ENCODE measurements at places on chromosomes 13 and 19. TPM values are rescaled to one million over a fixed set of nuclear protein-coding genes. Genes with fewer than 3 reads are reported as not detected.

DNA sequence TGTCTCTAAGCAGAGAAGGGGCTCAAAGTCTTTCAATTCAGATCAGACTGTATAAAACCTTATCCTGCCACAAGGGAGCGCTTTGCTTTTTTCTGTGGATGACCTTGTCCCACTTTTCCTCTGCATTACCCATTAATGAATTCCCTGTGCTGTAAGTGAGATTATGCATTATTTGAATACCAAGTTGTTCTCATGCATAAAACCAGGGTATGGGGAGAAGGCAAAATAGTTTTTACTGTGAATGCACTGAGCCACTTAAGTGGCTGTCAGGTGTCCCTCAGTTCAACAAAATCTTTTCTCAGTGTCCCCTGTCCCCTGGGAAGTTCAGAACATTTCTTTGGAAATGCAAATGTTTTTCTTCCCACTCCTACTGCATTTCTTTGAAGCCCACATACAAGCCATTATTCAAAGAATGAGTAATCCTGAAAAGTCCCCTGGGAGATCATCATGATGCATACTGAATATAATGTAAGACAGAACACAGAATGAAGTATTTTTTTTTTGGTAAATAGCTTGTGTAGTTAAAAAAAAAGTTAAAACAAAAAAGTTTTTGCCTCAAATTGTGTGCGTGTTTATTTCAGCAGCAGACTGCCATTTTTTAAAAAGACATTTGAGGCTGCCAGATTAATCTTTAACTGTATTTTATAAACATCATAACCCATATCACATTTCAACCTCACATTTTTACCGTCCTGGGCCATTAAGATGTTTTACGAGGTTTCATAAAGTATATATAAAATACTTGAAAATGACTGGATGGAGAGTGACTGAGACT lies 506.7 kb upstream of the PCDH9 start:
- DNase-seq, result peak; percentile 28
- peak overlapping the region; percentile 33 for H3K4me3 ChIP-seq
- H3K4me1 ChIP-seq, result peaks cover 71% of the 10 kb centered on the region
- no peaks in the 10 kb centered on the region for H3K27me3 ChIP-seq

DNA sequence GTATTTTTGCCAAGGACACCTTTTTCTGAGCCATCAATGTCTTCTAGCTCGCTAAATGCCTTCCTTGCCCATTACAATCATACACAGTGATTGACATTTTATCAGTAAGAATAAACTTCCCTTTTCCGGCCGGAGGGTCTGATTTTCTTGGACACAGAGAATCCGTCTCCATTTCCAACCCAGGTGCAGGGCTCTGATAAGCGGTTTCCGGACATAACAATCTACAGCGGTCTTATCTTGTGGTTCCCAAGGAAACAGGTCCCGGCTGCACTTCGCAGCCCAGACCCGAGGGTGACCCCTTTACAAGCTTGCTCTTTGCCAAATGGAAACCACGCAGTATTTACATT lies 5.1 kb upstream of the ZNF77 start:
- no peak for DNase-seq
- H3K36me3 ChIP-seq, result no peaks in the 10 kb centered on the region
- H3K4me1 ChIP-seq, result peaks cover 8% of the 10 kb centered on the region

GRCh38 chr13:65990684-65991083 lies 1239.5 kb downstream of the PCDH9 start:
- no peak overlapping the region for H3K4me3 ChIP-seq
- no peaks in the 10 kb centered on the region for H3K36me3 ChIP-seq
- H3K4me1 ChIP-seq, result peaks cover 10% of the 10 kb centered on the region
- no peak for DNase-seq
- no peak overlapping the region for H3K27ac ChIP-seq

DNA sequence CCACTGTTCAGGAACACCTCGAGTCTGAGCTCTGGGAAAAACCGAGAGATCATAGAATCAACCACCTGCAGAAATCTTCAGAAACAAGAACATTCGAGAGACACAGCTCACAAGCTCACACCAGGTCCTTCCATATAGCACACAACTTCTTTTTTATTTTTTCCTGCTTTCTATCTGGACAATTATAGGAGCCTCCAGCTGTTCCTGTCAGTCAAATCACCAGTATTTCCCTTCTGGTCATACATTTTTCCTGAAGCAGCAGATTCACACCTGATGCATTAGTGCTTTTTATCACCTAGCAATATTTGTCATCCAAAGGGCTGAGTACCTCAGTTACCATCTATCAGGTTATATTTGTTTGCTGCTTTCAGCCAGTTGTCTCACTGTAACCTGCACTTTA lies 323.5 kb downstream of the FOXO1 start:
- H3K4me3 ChIP-seq, result no peak overlapping the region
- H3K27ac ChIP-seq, result no peak overlapping the region
- peaks cover 68% of the 10 kb centered on the region for H3K4me1 ChIP-seq

GRCh38 chr13:63308549-63309165 lies 1893.0 kb upstream of the PCDH20 start:
- no peaks in the 10 kb centered on the region for H3K27me3 ChIP-seq
- no peak for DNase-seq
- peaks cover 5% of the 10 kb centered on the region for H3K36me3 ChIP-seq
- H3K27ac ChIP-seq, result no peak overlapping the region
- no peaks in the 10 kb centered on the region for H3K4me1 ChIP-seq

DNA sequence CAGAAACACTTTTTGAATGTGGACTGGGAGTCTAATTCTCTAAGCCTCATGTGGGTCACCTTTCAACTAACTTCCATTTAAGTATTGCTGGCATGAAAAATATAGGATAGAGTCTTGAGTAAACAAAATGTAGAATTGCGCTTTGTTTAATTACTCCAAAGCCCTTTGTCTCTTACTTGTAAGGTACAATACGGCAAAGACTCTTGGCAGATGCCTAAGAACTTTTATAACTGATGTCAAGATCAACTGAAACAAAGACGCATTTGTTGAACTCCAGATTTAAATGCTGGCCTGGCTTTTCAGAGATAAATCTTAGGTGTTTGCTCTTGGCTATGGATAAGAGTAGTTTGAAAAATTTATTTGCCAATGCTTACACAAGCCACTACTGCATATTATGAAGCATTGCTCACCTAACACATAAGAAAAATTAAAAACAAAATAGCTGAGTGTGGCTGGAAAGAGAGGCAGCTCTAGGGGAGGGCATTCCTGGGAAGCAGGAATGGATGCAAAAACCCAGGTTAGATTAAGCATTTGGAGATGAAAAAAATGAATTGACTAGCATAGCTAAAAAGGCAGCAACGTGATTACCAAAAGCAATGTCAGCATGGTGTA lies 107.3 kb upstream of the STARD13 start:
- H3K36me3 ChIP-seq, result peaks cover 6% of the 10 kb centered on the region
- no peaks in the 10 kb centered on the region for H3K4me1 ChIP-seq
- DNase-seq, result no peak
- no peak overlapping the region for H3K27ac ChIP-seq

GRCh38 chr13:76316998-76317527 lies 569.1 kb downstream of the KCTD12 start:
- H3K36me3 ChIP-seq, result no peaks in the 10 kb centered on the region
- H3K4me3 ChIP-seq, result no peak overlapping the region
- no peak overlapping the region for H3K27ac ChIP-seq
- H3K4me1 ChIP-seq, result no peaks in the 10 kb centered on the region
- no peaks in the 10 kb centered on the region for H3K27me3 ChIP-seq

The BRME1 gene
- 7.2 TPM for total RNA-seq

The NLRP4 gene
- not detected for total RNA-seq

GRCh38 chr19:52518646-52519045 lies 8.8 kb upstream of the ZNF808 start:
- H3K36me3 ChIP-seq, result peaks cover 11% of the 10 kb centered on the region
- no peak overlapping the region for H3K27ac ChIP-seq
- H3K27me3 ChIP-seq, result no peaks in the 10 kb centered on the region
- no peak overlapping the region for H3K4me3 ChIP-seq

DNA sequence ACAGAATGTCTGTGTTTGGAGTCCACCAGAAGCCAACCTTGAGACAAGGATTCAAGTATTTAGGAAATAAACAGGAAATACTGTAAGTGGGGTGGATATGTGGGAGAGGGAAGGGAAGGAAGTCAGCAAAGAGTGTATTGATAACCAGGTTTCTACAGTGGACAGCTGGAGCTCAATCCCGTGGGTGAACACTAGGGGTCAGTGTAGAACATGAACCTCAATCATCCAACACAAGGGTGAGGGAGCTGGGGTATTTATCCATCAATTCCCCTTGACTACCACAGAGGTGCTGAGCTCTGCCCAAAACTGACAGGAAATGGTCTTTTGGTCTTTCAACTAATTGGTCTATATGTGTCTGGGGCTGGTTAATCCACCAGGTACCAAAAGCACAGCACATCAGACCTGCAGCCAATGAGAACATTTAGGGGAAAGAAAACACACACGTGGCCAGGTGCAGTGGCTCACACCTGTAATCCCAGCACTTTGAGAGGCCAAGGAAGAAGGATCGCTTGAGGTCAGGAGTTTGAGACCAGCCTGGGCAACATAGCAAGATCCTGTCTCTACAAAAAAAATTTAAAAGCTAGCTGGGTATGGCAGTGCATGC lies 5.6 kb upstream of the SYDE1 start:
- H3K27me3 ChIP-seq, result peaks cover 8% of the 10 kb centered on the region
- peak; percentile 84 for DNase-seq
- H3K36me3 ChIP-seq, result no peaks in the 10 kb centered on the region
- no peak overlapping the region for H3K4me3 ChIP-seq
- no peak overlapping the region for H3K27ac ChIP-seq

DNA sequence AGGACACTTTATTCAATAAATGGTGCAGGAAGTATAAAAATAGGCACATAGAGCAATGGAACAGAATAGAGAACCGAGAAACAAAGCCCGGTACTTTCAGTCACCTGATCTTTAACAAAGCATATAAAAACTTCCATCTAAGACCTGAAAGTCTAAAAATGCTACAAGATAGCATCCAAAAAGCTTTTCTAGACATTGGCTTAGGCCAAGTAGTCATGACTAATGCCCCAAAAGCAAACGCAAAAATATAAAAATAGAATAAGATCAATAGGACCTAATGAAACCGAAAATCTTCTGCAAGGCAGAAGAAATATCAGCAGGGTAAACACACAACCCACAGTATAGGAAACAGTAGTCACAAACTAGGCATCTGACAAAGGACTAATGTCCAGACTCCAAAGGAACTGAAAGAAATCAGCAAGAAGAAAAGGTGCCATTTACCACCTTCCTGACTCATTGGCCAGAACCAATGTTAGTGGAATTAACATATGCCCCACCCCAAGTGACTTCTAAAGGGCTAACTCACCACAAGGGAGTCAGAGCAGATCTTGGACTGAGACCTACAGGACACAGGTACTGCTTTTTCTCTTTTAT lies 40.8 kb upstream of the CEACAM21 start:
- DNase-seq, result no peak
- peaks cover 2% of the 10 kb centered on the region for H3K36me3 ChIP-seq
- H3K27ac ChIP-seq, result no peak overlapping the region
- peaks cover 14% of the 10 kb centered on the region for H3K4me1 ChIP-seq

DNA sequence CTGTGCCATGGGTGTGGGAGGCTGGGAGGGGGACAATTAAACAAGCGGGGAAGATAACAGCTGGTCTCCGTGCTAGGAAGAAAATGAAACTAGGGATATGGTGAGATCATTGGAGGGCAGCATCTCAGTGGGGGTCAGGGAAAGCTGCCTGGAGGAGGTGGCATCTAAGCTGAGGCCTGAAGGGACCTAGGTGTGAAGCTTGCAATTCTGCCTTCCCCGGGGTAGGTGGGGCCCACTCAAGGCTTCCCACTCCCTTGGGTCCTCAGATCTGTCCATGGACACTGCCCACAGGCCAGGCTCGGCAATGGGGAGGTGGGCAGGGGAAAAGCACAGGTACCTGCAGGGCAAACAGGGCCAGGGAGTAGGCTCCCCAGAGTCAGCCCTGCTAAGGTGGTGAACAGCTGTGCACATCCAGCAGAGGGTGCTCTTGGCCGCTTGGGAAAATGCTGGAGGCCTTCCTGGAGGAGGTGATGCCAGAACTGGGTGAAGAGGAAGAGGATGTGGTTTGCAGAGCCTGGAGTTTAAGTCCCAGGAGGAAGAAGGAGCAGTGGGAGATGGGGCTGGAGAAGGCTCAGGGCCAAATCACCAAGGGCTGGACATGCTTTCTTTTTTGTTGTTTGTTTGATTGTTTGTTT lies 25.7 kb upstream of the CCNE1 start:
- no peak overlapping the region for H3K27ac ChIP-seq
- H3K4me3 ChIP-seq, result no peak overlapping the region
- H3K4me1 ChIP-seq, result no peaks in the 10 kb centered on the region
- H3K36me3 ChIP-seq, result no peaks in the 10 kb centered on the region
- no peaks in the 10 kb centered on the region for H3K27me3 ChIP-seq
- DNase-seq, result peak; percentile 65

DNA sequence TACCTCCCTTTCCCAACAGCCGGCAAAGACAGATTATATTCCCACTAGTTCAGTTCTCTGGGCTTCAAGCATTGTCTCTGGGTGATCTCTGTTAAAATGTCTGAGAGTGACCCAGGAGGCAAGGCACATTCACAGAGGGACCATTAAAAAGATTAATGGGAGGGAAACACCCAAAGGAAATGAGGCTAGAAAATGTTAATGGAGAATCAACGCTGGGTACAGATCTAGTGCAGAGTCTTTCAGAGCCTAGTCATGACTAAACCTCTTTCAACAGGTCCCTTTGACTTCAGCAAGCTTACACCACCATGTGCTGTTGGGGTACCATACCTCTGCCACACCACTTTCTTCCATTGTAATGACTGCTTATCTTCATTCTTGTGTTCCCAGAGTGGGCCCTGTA lies 358.6 kb downstream of the DCT start:
- no peaks in the 10 kb centered on the region for H3K36me3 ChIP-seq
- H3K4me3 ChIP-seq, result no peak overlapping the region
- no peak for DNase-seq

DNA sequence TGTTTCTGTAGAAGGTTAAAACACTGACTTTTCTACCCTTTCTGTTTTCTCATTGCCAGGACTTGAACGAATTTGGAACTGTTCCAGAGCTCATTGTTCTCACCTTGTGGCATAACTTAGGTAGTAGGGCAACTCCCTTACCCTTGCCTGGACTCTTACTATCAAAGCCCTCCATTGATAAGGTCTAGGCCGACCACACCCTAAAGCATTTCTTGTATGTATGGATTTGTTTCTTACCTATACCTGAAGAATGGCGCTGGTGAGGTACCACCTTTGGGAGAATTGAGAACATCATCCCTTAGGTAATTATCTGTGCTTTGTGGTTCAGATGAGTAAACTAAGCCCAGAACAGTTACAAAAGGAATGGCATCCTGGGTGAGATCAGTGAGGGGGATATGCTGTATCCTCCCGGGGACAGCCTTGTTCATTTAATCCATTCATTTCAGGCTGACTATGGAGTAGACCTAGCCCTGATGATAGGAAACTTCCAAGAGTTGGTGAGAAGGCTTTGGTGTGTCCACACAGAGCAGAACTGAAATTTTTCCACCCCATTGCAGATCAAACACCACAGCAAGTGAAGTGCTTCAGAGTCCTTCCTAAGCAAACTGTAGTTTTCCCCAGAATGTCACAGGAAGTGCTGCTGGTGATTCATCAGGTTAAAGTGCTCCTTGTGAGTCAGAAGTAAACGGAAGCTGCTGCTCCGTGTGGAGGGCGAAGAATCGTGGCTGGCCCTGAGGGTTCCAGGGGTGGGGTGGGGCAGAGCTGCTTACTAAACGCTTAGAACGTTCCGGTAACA lies 113.0 kb downstream of the TEX26 start:
- no peak overlapping the region for H3K4me3 ChIP-seq
- no peak for DNase-seq
- no peaks in the 10 kb centered on the region for H3K27me3 ChIP-seq
- H3K27ac ChIP-seq, result no peak overlapping the region
- H3K36me3 ChIP-seq, result no peaks in the 10 kb centered on the region
- H3K4me1 ChIP-seq, result peaks cover 5% of the 10 kb centered on the region

Data from WTC11 (cell line).